ENCODE measurements at places on chromosomes 12 and 14.

DNA sequence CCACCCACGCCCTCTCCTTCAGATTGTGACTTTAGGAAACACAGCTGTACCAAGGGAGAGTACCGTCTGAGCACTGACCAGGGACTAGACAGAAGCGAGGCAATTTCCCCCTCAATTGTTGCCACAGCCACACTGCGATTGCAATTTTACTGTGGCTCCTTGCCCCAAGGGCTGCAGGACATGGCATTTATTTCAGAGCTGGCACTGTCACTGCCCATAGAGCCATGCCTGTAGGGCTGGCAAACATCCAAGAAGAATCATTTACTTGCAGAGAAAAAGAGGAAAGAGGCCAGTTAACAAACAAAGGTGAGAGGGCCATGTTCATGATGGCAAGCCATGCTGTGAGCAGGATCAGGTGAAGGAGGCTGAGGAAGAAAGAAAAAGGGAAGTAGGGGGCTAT is 129.6 kb downstream of the EMP1 start:
- no peak for DNase-seq

GRCh38 chr12:9992296-9992695 is 6.6 kb downstream of the CLEC1B start:
- no peak for DNase-seq

DNA sequence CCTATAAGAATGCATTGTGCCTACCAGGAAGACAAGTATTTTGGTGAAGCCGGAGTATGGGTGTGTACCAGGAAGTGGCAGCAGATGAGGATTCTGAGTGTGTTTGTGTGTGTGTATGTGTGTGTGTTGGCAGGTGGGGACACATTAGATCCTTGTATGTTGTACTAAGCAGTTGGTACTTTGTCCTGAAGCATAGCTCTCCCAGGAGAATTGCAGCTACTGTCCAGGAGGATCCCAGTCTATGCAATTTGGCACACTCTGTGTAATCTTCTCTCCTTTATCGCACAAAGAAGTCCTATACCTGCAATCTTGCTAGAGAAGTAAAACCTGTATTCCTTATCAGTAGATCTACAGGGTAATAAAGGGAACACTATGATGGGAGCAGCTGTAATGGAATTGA is 276.5 kb downstream of the PAWR start:
- DNase-seq = no peak

GRCh38 chr12:1350055-1350933 is 244.1 kb downstream of the FBXL14 start:
- DNase-seq = peak; percentile 95

- DNase-seq = peak; percentile 99
Measured at GRCh38 chr12:31518680-31519227, 72.2 kb downstream of the DENND5B start.

DNA sequence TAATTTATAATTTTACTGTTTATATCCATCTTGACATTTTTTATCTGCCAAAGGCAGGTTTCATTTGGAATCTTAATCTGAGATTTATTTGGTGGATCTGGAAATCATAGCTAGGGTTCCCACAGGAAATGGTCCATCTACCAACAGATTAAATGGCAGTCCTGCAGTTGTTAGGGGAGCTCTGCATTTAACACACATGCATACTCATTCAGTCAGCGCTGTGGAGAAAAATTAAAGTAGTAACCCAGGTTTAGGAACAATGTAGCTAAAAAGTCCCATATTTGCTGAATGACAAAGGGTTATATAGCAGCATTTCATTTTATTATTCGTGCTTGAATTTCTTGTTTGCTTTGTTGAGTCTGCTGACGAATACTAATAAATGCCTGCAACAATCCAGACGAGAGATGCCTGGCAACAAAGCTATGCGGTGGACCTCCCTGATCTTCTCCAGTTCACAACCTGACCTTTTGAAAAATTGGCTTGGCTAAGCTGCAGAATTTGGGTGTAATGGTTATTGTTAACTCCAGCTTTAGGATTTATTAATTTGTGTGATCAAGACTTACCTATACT is 59.8 kb downstream of the MIPOL1 start:
- DNase-seq = no peak

GRCh38 chr12:80807640-80808288 is 91.1 kb downstream of the MYF5 start:
- DNase-seq = no peak

DNA sequence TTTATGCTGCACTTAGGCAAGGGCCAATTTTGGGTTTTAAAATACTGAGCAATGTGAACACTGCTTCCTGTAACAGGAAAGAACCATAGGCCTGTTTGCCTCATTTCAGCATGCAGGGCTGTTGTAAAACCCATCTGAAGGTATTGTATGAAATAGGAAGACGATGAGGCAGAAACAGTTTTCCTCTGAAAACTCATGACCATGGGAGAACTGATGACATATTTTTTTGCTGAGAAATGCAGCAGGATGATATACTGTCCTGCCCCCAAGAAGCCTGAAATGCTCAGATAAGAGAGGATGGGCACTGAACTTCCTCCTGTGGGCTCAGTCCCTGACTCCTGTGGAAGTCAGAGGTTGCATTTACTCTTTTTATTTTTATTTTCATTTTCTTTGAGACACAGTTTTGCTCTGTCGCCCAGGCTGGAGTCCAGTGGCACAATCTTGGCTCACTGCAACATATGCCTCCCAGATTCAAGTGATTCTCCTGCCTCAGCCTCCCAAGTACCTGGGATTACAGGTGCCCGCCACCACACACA is 17.4 kb downstream of the PYGL start:
- no peak for DNase-seq

DNA sequence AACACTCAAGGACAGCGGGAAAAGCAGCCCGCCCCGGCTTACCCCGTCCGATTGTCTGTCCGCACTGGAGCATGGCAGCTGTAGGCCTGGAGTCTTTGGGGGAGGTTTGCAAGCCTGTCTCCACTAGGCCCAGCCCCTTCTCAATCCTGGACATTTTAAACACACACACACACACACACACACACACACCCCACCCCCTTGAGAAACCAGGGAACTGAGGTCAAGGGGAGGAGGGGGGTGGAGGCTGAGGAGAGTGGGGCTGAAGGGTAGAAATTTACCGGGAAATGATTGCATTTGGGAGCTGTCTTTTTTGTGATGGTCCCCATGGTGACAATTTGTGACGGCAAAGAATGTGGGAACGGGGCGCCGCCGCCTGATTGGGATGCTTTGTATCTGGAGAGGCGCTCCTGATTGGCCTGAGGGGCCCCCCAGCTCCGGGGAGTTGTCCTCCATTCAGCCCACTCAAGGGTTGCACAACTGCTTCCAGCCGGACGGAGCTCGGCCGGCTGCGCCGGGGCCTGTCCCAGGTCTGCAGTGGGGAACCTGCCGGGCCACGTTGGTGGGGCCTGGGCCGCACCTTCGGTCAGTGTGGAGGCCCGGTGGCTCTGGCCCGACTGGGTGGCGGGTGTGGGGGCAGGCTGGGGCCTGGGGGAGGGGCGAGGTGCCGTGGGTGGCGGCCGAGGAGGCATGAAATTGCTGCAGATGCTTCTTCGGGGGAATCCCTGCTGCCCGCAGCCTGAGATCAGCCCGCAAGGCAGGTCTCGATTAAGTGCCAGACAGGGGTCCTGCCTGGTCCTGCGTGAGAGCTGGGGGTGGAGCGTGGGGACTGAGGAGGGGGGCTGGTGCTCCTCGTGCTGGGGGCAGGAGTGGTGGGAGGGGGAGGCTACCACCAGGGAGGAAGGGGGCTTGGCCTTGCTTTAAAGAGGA is at the start of gene FAM181A:
FAM181A (plus strand) TSS at position 472 of the 927 bp plus-strand sequence. CDS start 942 bp downstream, outside the sequence.
- DNase-seq = no peak

DNA sequence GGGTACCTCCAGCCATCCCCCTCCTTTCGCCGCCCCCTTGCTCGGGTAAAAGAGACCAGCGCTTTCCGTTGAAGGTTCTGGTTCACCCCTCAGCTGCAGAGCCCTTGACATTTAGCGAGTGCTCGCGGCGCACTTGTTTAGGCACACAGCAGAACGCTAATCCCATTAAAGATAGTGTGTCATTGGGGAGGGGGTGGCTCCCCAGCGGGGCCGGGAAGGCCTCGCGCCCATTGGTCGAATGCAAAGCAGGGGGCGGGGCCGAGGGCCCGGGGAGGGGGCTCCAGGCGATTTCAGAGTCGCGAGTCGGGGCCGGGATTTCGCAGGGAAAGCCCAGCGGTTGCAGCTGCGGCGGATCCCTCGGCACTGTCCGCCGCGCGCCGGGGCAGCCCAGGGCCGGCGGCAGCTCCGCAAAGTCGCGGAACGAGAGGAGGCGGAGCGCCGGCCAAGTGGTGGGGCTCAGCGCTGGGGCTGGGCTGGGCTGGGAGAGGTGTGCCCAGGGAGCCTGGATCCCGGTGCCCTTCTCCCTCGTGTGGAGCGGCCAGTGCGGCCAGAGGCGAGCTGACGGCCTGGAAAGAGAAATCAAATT is 122.9 kb downstream of the TSPAN9 start:
- peak; percentile 56 for DNase-seq

- DNase-seq = no peak
Measured at GRCh38 chr12:42802785-42803189, 213.2 kb upstream of the PRICKLE1 start.

- no peak for DNase-seq
Measured at GRCh38 chr12:32906399-32907165, 10.0 kb upstream of the PKP2 start.

DNA sequence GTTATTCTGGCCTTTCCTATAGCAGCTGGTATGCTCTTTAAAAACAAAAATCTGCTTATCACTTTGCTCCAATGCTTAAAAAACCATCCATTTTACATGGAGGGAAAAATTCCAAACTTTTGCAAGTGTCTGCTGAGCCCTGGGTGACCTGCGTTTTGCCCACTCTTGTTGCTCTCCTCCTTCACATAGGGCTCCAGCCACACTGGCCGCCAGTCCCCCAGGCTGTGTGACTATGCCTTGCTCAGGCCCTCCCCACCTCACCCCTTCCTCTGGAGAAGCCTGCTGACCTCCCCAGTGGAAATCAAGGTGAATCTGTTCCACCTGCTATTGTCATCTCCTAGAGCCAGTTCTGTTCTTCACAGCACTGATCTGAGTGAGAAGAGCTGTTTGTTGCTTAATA is 126.9 kb downstream of the SLC25A47 start:
- DNase-seq = no peak

- no peak for DNase-seq
Measured at GRCh38 chr14:79630288-79630960, 580.9 kb downstream of the DIO2 start.

GRCh38 chr12:120855823-120856588 is 48.2 kb downstream of the SPPL3 start:
- no peak for DNase-seq

DNA sequence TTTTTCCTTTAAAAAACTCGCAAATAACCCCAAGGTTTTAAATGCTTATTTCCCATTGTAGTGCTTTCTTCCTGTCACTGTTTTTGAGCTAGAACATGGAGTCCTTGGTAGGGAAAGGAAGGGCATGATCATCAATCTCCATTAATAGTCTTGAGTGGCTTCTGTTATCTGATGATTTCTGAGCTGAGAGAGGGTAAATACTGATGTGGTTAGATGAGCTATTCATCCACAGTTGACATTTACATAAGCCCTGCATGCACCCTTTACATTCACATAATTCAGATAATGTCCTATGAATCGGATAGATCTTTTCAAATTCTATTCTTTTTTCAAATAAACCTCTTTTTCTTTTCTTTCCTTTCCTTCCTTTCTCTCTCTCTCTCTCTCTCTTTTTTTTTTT is 81.4 kb downstream of the NTN4 start:
- no peak for DNase-seq

- peak; percentile 72 for DNase-seq
Measured at GRCh38 chr12:127628645-127629044, 638.3 kb upstream of the TMEM132C start.

- DNase-seq = no peak
Measured at GRCh38 chr12:125128439-125129178, 63.4 kb downstream of the AACS start.

DNA sequence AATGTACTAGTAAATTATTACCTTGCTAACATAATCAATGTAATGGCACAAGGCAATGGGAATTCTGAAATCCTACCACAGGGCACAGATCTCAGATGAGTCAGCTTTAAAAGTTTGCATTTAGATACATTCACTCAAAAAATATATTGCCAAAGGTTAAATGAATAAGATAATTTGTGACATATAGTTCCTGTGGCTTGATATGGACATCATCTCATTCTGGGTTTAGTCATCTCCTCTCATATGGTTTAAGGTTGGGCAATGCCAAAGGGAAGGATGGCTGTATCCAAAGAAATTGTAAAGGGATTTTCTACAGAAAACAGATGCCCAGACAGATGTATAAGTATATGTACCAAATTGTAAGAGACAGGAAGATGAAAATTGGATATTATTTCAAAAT is 1065.0 kb downstream of the LRFN5 start:
- peak; percentile 42 for DNase-seq

- DNase-seq = no peak
Measured at GRCh38 chr12:112482733-112483132, 64.0 kb downstream of the PTPN11 start.

GRCh38 chr12:79737875-79738718 is 47.3 kb upstream of the PAWR start:
- DNase-seq = peak; percentile 82

GRCh38 chr12:64004641-64005040 is 160.1 kb downstream of the SRGAP1 start:
- peak; percentile 57 for DNase-seq

DNA sequence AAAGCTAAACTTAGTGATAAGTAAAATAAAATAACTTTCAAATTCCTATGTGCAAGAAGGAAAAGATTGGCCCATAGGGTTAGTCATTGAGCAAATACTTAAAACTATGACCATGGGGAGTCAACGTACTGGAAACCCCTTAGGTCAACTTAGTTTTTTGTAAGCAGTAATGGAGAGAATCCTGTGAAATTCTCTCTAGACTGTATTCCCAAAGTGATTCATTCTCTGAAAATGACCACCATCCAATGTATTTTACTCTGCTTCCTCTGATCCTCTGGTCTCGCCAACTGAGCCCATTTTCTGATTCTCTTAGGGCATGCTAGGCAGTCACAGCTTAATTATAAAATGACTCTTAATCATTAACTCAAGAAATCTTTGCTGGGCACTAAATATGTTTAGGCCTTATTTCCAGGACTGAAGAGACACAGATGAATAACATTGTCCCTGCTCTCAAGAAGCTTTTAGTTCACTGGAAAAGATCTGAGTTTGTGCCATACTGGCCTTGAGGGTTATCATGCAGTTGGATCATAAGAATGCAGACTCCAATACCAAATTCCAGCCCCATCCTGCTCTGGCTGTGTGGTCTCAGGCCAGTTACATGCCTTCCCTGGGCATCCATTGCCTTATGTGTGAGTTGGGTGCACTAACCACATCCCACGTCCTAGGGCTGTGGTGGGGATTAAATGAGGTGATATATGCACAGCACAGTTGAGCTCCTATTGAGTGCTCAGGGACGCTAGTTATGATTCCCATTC is 732.4 kb downstream of the AACS start:
- DNase-seq = no peak

GRCh38 chr14:71709076-71709475 is 223.2 kb upstream of the RGS6 start:
- DNase-seq = no peak

DNA sequence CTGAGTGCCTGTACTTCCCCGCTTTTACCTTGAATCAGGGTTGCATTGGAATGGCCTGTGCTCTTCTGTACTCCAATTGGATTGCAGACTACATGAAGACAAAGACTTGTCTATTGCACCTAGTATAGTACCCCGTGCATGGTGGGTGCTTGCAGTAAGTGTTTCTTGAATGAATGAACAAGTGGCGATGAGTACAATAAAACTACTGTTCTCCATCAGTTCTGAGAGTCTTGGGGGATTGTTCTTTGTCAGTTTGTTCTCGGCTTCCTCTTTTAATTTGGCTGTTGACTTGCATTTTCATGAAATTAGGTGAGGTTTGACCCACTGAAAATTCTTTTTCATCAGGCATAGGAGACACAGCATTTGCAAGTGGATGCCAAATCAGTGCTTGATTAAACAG is 34.1 kb downstream of the ERH start:
- no peak for DNase-seq

GRCh38 chr12:31002999-31003398 is 70.7 kb upstream of the DDX11 start:
- peak; percentile 19 for DNase-seq
